AG04449 (cell line): ENCODE measurements at places on chromosomes 12 and 14.

GRCh38 chr14:80206351-80207080, 4.8 kb downstream of the DIO2 start:
- DNase-seq = no peak

DNA sequence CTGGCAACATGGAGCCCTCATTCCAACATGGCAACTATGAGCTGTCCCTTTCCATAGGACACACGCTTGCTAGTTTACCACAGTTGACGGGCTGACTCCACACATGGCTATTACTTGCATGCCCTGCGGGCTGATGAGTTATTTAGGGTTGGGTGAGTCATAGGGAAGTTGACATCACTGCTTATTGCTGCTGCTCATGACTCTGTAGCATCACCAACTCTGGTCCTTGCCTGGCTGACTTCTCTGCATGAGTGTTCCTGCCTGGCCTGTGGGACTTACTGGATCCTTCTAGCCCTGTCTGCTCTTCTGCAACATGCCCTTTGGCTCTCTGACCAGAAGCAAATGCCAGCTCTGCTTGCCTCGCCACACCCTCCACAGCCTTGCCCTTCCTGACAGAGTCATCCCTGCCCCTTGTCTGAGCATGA, 199.5 kb downstream of the ANO6 start:
- DNase-seq = peak; percentile 99

DNA sequence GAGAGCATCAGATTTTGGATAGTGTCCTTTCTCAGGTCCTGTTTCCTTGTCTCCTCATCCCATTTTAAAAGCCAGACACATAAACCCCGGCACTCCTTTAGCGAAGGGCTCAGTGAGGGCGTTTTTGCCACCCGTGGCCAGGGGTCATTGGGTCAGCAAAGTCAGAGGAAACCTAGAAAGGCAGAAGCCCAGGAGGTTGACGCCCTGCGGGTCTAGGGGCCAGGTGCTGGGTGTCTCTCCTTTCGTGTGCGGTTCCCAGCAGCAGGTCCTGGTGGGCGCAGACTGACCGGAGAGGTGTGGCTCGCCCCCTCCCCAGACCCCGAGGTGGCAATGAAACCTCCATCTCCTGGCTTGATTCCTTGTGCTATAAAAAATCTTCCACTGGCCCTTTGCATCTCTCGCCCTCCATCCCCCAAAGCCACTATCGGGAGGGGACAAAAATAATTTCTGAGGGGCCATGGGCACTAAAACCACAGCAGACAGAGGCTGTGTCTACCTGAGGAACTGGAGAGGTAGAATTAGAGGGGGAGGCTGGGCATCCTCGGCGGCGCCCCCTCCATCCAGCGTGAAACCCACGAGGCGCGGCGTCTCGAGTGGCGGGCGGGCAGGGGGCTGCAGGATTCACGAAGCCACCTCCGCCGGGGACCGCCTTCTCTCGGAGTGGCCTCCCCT, 858 bp upstream of the FRMD6 start:
- no peak for DNase-seq

DNA sequence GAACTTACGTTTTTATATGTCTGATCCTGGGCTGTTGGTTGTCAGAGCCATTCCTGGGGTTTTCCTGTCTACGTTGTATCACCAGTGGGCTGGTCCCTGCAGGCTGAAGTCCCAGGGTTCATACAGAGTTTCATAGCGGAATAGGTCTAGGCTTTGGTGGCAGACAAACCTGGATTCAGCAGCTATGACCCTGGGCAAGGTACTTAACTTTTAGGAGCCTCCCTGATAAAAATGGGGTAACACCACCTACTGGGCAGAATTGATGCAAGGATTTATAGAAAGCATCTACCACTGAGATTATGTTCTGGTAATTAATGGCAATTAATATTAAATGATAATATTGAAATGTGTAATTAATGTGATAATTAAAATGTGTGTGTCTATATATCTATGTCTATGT, 141.2 kb downstream of the SYNE2 start:
- DNase-seq = no peak

DNA sequence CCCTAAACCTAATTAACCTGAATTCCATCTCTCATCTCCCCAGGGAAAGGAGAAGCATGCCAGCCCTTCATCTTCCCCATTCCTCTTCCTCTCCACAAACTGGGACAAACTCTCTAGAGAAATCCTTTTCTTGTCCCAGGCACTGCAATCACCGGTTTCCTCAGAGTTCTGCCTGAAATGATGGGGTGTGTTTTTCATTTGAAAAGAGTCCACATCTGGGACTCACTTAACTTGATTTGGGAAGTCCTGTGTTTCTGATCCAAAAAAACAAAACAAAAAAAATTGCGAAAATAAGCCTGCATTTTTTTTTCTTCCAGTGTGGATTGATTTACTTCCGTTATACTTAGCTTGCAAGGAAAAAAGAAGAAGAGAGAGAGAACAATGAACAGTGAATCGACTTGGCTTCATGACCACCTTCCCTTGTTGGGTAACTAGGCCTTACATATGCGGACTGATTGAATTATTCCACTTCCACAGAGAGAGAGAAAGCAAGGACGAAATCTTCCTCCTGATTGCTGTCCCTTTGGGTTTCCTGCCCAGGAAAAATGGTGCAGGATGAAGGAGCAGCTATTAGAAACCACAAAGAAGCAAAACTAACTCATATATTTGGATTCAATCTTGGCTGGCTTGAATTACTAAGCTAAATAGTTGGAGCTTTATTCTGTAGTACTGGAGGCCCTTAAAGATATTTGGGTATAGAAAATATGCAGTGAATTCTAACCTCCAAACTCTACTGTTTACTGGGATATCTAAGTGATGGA, 506.2 kb upstream of the TBX3 start:
- DNase-seq = no peak

- no peak for DNase-seq
Observed at GRCh38 chr14:39038542-39038941, 64.5 kb downstream of the SEC23A start.

GRCh38 chr12:126558810-126559209, 1493.6 kb downstream of the AACS start:
- DNase-seq = no peak

DNA sequence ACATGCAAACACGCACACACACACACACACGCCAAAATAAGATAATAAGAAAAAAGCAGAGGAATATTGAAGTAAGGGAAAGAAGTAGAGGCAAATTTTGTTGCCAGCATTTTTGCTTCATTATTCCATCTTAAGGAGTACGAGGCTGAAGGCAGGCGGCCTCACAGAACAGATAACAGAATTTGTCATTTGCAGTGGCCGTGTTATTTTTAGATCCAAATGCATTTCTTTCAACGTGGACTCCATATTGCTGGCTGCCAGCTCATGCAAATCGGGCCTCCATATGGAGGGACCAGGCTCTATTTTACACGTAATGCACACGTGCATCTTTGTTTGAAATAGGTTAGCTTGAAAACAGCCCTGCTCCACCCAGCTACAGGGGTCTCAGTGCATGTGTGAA, 172.9 kb downstream of the RBM19 start:
- DNase-seq = no peak

DNA sequence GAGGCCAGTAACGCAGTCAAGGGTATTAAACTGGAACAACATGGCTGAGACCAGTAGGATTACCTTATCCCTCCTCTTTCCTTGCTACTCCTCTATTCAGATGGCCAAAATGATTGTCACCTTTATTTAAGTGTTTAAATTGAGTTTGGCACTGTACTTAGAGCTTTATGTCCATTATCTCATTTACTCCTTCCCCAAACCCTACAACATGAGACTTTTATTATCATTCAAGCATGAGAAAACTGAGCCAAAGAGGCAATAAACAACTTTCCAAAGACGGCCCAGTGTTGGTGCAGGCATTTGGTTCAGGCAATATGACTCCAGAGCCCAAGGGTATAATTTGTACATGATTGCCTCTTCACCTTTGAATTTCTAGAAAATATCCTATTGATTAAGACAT, 370.9 kb upstream of the KITLG start:
- no peak for DNase-seq

GRCh38 chr12:106651552-106651951, 68.7 kb downstream of the RFX4 start:
- DNase-seq = no peak

GRCh38 chr14:50520947-50521815, 11.2 kb downstream of the MAP4K5 start:
- peak; percentile 54 for DNase-seq

DNA sequence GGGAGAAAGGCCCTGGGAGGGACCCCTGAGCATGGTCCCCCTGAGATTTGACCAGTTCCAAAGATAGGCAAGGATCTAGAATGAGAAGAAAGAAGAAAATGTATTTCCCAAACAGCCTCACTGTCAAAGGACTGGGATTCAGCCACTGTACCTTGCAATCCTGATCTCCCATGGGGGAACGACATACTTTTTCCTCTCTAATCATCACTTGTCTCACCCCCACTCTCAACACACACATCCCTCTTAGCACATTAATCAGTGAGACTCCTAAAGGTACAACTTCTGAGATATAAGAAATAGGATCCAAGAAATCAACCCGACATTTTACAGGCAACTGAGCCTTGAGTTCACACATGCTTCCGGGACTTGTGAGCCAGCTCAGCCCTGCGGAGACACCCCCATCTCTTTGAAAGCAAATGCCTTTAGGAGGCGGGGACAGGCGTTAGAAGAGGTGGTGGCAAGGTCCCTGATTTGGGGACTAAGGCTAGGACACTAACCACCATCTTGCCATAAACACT, 1.4 kb downstream of the MAP3K9 start:
- no peak for DNase-seq

GRCh38 chr14:68131907-68132306, 312.3 kb downstream of the RAD51B start:
- DNase-seq = no peak

GRCh38 chr14:99062216-99062615, 209.8 kb downstream of the BCL11B start:
- no peak for DNase-seq

- DNase-seq = no peak
Observed at GRCh38 chr12:22729431-22729956, 104.5 kb downstream of the ETNK1 start.

- DNase-seq = no peak
Observed at GRCh38 chr12:3405821-3406220, 85.2 kb upstream of the PRMT8 start.

- DNase-seq = no peak
Observed at GRCh38 chr12:48340943-48341342, 9.8 kb downstream of the ZNF641 start.

GRCh38 chr12:124376435-124376834, 81.5 kb downstream of the RFLNA start:
- DNase-seq = no peak

DNA sequence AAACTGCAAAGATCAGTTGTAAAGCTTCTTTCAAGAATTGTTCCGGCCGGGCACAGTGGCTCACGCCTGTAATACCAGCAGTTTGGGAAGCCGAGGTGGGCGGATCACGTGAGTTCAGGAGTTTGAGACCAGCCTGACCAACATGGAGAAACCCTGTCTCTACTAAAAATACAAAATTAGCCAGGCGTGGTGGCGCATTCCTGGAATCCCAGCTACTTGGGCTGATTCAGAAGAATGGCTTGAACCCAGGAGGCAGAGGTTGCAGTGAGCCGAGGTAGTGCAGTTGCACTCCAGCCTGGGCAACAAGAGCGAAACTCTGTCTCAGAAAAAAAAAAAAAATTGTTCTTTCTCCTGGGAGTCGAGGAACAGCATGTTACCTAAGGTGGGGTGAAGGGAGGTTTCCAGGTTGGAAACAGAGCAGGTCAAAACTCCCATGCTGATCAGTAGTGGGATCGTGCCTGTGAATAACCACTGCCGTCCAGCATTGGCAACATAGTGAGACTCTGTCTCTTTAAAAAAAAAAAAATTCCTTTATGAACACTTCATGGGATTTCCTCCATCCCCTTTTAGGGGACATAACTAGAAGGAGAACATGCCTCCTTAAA, 13.9 kb downstream of the FBXO34 start:
- no peak for DNase-seq

- DNase-seq = no peak
Observed at GRCh38 chr14:71444030-71444822, 488.0 kb upstream of the RGS6 start.

- no peak for DNase-seq
Observed at GRCh38 chr12:65100140-65100539, 21.0 kb downstream of the WIF1 start.

- DNase-seq = no peak
Observed at GRCh38 chr14:64337888-64338615, 43.9 kb upstream of the ESR2 start.

- DNase-seq = no peak
Observed at GRCh38 chr14:34013721-34014060, 62.8 kb upstream of the EGLN3 start.

- DNase-seq = no peak
Observed at GRCh38 chr12:11596141-11596540, 53.3 kb upstream of the ETV6 start.

GRCh38 chr14:52018252-52018651, 28.9 kb downstream of the RTRAF start:
- no peak for DNase-seq

DNA sequence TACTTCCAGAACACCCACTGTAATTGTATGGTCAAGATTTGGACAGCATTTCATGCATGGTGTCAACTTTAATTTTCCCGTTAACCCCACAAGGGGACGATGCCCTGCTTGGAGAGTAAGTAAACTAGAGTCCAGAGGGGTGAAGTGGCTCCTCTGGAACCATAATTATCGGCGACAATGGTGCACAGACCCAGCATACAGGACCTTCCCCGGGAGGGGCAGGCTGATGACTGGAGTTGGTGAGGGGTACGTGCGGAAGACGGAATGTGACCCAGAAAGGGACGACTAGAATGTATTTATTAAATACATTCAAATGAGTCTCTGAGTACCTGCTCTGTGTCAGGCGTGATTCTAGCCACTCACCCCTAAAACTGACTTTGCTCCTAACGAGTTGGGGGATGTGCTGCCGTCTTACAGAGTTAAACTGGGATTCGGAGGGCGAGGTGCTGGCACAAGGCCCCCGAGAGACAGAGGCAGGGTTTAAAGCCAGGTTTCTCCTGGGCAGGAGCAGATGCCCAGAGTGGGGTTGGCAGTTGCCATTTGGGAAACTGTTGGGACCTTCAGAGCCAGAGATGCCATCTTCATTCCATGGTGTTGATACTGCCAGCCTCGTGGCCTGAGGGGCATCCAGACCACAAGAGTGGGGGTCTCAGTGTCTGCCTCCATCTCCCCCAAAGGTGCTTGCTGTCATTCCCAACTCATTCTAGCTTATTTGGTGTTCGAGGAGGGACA, 10.9 kb downstream of the RTL1 start:
- no peak for DNase-seq

GRCh38 chr14:65461730-65462129, 49.2 kb downstream of the FUT8 start:
- no peak for DNase-seq

DNA sequence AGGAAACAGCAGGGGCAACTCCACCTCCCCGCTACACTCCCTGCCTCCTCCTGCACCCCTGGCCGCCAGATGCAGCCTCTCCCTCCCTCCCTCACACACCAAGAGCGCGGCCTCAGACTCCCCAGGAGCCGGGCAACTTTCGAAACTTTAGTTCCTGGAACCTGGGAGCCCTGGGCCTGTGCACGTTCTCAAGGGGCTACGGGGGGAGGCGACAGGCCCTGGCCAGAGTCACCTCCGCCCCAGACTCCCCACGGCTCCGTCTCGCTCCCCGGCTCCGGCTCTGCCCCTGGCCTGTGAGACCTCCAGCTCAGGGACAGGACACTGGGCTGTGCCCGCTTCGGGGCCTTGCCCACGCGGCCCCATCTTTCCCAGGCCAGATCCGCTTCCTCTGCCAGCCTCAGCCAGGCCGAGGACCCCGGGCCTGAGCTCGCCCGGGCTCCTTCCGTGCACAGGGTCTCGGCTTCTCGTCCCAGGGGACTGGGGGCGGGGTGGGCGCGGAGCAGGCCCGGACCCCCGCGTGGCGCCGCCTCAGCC, 5.5 kb downstream of the AMN start:
- no peak for DNase-seq

GRCh38 chr14:78446807-78447206, 276.6 kb downstream of the NRXN3 start:
- DNase-seq = no peak

- DNase-seq = no peak
Observed at GRCh38 chr12:3544296-3544965, 53.4 kb downstream of the PRMT8 start.
